HAP-1 (cell line): ENCODE measurements at places on chromosomes 5 and 9.
A peak's percentile ranks its signal among the peaks of the same experiment; 100 is the strongest.

DNA sequence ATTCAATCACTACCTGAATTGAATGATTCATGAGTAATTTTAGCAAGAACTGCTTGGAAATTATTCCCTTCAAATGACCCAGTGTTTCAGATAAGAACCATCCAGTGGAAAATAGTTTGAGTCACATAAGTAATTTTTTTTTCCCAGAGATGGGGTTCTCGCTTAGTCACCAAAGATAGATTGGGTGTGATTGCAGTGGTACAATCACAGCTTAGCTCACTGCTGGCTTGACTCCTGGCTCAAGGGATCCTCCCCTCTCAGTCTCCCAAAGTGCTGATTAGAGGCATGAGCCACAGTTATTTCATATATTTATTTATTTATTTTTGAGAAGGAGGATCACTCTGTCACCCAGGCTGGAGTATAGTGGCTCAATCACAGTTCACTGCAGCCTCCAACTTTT lies 574.5 kb upstream of the ARRDC3 start:
- DNase-seq: no peak

- no peak for DNase-seq
Measured at GRCh38 chr9:128906741-128907140, 14.0 kb upstream of the PHYHD1 start.

- DNase-seq: no peak
Measured at GRCh38 chr9:74948937-74949336, 3.8 kb downstream of the C9orf40 start.

- no peak for DNase-seq
Measured at GRCh38 chr5:153618307-153618706, 127.8 kb downstream of the GRIA1 start.

GRCh38 chr9:6869081-6869948 lies 111.5 kb downstream of the KDM4C start:
- no peak for DNase-seq

GRCh38 chr9:98929071-98929470 lies 14.6 kb upstream of the COL15A1 start:
- DNase-seq: peak; percentile 50

GRCh38 chr5:40906351-40906751 lies 2.9 kb upstream of the C7 start:
- no peak for DNase-seq

- DNase-seq: no peak
Measured at GRCh38 chr5:176133877-176134276, 104.3 kb upstream of the SIMC1 start.

- no peak for DNase-seq
Measured at GRCh38 chr5:14432931-14433589, 148.5 kb upstream of the OTULINL start.
